ENCODE measurements at places on chromosomes 5 and 9.

DNA sequence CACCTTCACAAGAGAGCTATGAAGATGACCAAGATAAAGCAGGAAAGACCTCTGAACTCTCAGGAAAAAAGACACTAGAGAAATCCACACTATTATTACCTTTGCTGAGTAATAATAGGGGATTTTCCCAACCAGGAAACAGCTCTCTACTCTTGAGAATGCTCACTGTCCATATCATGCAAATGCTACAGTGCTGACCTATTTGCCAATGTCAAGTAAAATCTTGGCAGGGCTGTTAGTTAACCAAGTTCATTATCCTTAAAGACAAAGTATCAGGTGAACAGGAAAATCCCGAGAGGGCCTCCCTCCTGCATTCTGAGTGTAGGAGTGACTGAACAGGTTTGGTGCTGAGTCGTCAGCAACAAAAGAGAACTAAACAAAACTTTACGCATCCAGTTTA is 306.6 kb downstream of the ACTL7B start:
- DNase-seq = no peak

DNA sequence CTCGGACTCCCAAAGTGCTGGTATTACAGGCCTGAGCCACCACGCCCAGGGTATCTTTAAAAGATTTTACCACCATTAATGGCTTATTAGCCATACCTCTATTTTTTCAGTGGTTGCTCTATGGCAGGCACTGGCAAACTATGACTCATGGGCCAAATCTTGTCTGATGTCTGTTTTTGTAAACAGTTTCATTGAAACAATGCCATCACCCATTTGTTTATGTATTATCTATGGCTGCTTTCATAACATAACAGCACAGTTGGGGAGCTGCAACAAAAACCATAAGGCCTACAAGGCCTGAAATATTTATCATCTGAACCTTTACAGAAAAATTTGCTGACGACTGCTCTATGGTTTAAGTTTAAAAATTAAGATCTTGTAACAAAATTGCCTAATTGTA is 66.8 kb downstream of the SLC38A9 start:
- DNase-seq = peak; percentile 61

DNA sequence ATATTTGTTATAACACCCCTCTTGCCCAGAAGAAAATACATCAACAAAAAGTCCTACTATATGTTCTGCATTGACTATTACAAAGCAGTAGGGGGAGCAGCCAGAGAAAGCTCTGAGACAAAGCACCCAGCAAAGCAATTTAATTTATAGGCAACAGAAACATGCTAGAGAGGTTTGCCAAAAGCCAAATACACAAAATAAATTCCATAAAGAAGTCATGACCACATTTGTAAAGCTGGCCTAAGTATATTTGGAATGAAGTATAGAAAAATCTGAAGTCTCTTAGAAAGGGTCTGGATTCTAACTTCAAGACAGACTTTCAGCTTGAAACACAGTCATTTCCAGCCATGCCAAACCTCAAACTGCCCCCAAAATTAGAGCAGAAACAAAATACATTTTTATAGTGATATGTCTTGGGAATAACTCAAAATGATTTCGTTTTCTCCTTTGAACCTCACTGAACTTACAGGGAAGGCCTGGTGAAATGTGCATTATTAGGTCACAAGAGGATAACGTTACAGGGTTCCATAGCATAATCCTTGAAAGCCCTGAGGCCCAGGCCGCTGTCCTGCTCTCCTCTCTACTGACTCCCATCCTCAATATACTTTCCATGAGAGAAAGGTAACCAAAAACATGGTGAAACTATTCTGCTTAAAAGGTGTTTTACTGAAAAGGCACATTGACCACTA is 451.8 kb downstream of the RAB3C start:
- no peak for DNase-seq

DNA sequence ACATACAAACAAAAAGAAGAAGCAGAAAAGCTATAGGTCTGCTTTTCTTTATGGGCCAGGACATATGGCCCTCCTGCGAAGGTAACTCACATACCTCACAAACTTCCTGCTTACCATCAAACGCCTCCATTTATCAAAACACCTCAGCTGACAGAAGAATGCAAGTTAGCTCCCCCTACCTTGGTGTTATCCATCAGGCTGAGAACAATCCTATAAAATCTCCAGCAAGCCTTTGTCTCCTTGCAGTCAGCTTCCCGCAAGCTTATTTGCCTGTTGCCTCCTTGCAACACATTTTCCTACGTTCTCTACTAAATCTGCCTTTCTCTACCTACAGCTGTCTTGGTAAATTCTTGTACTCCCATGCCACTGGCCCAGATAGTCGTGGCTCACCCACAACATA is 22.7 kb upstream of the PCA3 start:
- DNase-seq = no peak

- no peak for DNase-seq
Observed at GRCh38 chr5:144198386-144198785, 27.7 kb downstream of the KCTD16 start.

DNA sequence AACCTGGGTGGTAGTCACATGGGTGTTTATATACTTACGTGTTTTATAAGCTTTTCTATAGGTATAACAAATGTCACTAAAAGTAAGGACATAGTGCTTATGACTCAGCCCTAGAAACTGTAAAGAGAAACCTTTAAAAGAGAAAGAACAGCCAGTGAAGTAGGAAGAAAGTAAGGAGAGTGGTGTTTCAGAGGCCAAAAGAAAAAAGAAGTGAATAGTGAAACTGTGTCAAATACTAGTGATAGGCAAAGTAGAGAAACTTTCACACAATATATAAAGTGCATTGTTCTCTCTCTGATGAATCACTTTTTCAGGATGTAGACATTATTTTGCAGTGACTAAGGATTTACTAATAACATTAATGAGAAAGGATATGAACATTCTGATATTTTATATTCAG is 74.2 kb upstream of the SUSD1 start:
- DNase-seq = no peak

- no peak for DNase-seq
Observed at GRCh38 chr9:2228132-2228531, 213.0 kb downstream of the SMARCA2 start.

DNA sequence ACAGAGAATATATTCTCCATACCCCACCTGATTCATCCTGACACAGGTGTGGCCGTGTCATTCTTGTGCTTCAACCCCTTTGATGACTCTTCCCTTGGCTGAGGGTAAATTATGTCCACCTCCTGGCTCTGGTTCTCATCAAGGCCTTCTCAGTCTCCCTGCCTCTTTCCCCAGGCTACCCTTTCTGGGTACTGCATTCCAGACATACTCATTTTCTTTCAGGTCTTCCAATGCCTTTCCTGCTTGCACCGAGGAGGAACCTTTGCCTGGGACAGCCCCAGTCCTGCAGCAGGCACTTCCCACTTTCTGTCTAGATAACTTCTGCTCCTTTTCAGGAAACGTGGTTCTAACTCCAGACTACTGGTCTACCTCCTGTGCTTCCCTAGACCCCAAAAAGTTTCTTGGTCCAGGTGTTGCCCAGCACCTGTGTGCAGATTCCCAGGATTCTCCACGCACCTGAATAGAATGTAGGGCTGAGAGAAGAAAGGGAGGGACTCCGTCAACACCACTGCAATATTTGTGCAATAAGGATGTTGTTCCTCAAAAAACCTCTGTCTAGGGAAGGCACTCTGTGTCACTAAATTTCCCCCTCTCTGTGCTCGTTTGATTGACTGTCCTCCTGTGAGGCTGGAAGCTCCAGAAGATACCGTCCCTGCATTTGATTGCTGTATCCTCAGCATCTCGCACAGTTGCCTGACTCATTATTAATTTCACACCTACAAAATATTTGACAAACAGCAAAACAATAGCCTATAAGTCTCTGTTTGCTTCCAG is 255.4 kb upstream of the NFIL3 start:
- DNase-seq = no peak

- DNase-seq = no peak
Observed at GRCh38 chr9:91680106-91680505, 256.5 kb upstream of the NFIL3 start.

GRCh38 chr5:10111571-10111970 is 138.1 kb downstream of the ATPSCKMT start:
- DNase-seq = peak; percentile 18

GRCh38 chr9:122821278-122821943 is 7.0 kb downstream of the PDCL start:
- DNase-seq = peak; percentile 15

DNA sequence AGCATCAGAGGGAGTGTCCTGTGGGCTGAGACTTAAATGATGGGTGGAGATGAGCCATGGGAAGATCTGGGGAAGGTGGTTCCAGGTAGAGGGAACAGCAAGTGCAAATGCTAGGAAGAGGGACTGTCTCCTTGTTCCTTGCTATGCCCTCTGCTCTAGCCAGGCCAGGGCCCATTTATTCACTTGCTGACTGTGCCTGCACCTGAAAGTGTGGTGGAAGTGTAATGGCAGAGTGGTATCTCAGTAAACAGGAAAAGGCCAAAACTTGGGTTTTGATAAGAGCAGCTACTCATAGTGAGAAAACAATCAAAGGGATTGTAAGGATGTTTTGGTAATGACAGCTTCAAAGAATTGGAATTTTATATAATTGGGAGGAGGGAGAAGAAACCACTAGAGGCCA is 32.4 kb downstream of the TLE4 start:
- no peak for DNase-seq

- DNase-seq = no peak
Observed at GRCh38 chr5:116788851-116789403, 214.3 kb upstream of the SEMA6A start.

- no peak for DNase-seq
Observed at GRCh38 chr5:135129307-135129706, 95.3 kb upstream of the PITX1 start.

DNA sequence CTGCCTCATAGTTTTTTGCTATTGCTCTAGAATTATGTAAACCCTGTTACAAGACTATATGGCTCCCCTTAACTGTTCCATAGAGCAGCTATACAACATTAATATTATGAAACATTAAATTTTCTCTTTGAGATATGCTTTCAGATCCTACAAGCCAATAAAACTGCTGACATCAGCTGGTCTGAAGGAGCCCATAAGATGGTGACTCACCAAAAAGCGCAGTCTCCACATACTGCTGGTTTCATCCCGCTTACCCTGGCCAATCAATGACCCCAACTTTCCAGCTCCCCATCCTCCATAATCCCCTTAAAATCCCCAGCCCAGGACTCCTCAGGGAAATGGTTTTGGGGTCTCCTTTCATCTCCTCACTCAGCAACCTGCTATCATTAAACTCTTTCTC is 172.7 kb downstream of the NSG2 start:
- no peak for DNase-seq

GRCh38 chr5:176748073-176748966 is 62.0 kb upstream of the UNC5A start:
- DNase-seq = no peak

DNA sequence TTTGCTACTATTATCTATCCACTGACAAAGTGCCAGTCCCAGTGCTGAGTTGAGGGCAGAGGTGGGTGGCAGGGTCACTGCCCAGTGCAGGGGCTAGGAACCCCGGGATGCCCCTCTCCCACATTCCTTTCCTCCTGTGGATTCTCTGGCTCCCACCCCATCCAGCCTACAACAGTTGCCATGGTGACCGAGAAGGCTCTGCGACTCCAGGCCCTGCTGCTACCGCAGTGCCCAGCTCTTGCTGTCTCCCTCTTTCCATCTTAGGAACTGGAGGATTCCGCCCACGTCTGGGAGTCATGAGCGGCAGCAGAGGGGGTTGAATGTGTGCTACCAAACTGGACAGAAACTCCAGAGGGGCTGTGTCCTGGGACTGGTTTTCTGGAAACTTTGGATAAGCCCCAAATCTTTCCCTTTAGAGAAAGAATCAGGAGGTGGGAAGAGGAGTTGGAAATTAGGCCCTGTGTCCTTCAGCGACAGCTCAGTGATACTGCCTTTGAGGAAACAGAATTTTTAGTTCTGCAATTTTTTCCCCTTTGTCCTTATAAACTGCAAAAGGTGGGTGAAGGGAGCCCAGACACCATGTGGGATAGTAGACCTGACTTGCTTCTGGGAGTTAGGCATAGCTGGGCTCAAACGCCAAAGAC is 20.7 kb upstream of the C5orf47 start:
- no peak for DNase-seq

GRCh38 chr9:32706725-32707100 is 71.2 kb upstream of the TAF1L start:
- no peak for DNase-seq

DNA sequence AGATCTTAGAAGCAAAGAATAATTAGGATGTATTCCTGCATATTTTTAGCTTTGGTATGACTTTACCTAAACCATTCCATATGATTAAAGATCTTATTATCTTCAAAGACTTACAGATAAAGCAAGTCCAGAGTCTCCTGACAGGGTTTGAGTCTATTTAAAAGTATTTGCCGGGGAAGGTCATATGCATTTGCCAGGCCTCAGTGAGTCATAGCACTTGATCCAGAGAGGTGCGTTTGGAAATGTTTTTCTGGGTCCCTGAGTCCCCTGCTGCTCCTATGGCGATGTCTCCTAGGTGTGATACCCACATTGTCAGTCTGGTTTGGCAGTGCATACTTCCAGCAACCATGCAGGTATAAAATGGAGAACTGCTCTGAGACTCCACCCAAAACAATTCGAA is 217.0 kb downstream of the FBXL7 start:
- DNase-seq = no peak

DNA sequence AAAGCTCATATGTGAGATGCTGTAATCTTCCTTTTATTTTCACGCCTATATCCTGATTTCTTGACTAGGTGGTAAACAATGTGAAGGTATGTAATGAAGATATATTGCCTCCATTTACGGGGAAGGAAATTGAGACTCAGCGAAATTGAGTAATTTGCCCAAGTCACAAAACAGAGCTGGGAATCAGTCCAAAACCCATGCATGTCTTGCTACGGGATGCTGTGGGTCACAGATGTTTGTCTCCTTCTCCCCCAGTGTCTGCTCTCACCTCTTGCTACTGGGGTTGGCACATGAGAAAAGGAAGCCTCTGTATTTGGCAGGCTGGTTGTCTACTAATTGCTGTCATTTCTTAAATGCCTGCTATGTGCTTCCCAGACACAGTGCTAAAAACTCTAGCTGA is 53.7 kb upstream of the TEX48 start:
- no peak for DNase-seq

GRCh38 chr5:179304466-179304865 is 40.8 kb downstream of the ADAMTS2 start:
- DNase-seq = peak; percentile 66

All from brain pericyte (primary cell).